ENCODE measurements at places on chromosomes 1 and 21.

GRCh38 chr1:51535006-51535592 lies 16.0 kb upstream of the EPS15 start:
- peak; percentile 26 for DNase-seq

DNA sequence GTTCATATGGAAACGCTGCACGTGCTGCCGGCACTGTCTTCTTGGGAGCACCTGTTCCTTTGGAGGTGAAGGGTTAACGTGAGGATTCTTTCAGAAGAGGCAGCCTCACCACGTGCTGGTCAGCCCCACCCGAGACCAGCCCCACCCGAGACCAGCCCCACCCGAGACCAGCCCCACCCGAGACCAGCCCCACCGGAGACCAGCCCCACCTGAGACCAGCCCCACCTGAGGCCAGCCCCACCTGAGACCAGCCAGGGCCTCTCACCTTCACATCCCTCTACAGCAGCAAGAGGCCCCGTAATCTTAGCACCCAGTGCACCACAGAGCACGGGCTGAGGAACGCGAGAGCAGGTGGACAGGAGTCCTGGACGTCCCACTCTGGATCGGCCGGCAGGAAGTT lies 18.0 kb downstream of the PRDM16 start:
- DNase-seq = no peak

DNA sequence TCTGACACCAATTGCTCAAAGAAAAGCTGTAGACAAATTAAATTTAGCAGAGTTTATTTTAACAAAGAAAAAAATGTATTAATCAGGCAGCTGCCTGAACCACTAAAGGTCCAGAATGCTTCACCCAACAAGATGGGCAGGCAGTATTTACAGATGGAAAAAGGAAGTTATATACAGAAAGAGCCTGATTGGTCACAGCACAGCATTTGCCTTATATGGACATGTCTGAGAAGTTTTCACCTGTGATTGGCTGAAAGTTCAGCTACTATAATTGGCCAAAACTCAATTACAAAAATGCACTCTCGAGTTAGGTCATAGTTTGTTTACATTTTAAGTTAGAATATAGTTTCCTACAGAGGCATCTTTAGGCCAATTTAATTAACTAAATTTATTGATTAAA lies 15.1 kb upstream of the FMO1 start:
- no peak for DNase-seq

DNA sequence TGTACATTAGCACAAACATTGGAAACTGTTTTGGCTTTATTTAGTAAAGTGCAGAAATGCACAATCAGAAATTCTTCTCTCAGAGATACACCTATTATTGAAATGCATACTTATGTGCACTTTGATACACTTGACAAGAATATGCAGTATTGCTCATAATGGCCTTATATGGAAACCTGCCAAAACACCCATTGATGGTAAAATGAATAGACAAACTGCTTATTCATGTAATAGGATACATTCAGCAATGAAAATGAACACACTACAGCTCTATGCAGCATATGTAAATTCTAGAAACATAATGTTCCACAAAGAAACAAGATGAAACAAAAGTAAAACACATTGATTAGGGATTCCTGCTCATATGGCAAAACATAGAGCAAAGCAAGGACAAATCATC lies 223.9 kb downstream of the S1PR1 start:
- DNase-seq = no peak

DNA sequence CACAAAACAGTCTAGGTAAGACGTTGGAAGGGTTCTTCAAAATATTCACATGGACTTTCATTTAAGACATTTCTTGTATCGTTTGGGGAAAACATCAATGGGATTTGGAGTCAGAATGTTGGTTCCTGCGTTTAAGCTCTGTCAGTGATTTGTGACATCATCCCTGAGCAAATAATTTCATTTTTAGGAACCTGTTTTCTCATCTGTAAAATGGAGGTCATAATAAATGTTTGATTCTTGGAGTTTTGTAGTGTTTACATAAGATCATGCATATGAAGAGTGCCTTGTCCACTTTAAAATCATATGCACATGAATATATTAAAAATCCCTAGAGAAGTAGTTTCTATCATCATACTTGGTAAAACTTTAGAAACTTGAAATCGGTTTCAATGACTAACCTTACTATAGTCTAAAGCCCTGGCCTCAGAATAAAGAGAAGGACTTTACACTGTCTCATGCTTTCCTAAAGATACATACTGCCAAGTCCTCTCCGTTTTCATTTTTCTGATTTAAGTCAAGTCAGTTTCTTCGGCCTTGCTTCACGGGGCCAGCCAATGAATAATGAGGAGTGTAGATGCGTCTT lies 178.4 kb downstream of the ADSS2 start:
- no peak for DNase-seq

DNA sequence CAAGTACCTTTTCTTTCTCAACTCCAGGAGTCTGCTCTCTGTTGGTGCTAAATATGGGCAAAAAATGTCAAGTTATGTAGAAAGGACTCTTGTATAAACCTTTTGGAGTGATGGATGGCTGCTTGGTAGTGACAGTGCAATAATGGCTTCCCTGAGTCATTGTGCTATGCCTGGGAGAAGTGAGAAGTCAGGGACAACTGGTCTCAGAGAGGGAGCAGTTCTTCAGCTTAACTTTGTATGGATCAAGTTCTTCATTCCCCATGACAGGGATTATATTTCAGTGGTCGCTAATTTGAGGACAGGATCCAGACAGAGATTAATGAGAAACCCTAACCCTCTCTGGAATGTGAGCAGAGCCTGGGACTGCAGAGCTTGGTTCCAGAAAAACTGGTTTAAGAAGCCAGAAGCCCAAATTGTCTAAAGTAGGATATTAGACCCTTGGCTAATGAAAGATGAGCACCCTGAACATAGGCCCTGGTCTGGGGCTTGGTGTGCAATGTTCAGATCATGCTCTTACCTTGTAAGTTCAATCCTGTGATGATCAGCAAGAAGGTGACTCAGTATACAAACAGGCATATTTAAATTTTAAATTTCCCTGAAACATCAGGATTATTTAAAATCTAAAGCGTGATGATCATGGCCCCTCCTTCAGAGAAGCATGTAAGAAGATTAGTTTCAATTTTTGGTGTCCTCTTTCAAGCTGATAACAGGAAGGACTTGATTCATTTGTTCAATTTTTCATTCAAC lies 50.9 kb downstream of the NTMT2 start:
- DNase-seq = no peak

DNA sequence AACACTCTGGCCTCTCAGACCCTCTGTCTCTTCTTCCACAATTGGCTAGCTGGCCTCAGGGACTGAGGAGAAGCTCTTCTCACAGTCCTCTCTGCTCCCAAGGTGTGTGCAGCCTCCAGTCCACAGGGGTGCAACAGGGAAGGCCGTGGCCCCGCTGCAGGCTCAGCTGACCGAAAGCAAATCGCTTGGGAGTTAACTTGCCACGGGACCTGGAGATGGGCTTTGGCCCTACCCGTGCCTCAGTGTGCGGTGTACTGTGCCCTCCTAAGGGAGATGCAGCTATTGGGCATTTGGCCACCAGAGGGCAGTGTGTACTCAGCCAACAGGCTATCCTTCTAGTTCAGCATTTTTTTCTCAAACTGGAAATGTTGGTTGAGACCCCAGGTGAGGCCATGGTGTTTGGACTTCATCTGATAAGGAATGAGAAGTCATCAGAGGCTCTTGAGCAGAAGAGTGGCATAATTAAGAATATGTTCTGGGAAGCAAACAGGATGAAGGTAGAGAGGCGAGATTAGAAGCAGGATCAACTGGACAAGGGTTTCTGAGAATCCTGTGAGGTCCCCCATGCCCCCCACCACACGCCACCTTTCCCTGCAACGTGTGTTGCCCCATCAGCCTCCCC lies 42.5 kb upstream of the TMEM125 start:
- DNase-seq = peak; percentile 38

- DNase-seq = no peak
Observed at GRCh38 chr21:46119144-46119636, 21.3 kb downstream of the COL6A2 start.

DNA sequence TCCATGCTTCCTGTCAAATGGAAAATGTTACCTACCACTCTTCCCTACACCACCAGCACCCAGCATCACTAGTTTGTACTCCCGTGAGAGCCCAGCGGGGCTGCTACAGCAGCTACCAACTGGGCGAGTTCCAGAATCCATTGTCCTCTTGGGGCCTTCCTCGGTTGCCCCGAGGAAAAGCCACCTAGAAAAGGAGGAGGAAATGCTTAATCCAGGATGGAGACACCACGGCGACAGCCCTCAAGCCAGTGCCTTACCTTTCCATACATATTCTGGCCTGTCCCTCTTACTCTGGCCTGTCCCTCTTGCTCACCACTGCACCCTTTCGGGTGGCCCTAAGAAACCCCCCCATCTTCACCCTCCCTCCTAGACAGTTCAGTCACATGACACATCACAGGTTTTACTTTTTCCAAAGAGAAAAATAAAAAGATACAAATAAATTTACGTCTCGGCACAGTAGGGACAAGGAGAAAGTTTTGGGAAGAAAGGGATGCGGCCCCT lies 478 bp downstream of the RIT1 start:
- peak; percentile 9 for DNase-seq

- no peak for DNase-seq
Observed at GRCh38 chr1:111813440-111814304, 58.0 kb downstream of the DDX20 start.

- peak; percentile 97 for DNase-seq
Observed at GRCh38 chr21:31945546-31945945, 72.7 kb downstream of the HUNK start.

GRCh38 chr21:15390049-15390448 lies 325.2 kb upstream of the NRIP1 start:
- DNase-seq = no peak

GRCh38 chr1:21762022-21762404 lies 20.9 kb downstream of the USP48 start:
- no peak for DNase-seq

DNA sequence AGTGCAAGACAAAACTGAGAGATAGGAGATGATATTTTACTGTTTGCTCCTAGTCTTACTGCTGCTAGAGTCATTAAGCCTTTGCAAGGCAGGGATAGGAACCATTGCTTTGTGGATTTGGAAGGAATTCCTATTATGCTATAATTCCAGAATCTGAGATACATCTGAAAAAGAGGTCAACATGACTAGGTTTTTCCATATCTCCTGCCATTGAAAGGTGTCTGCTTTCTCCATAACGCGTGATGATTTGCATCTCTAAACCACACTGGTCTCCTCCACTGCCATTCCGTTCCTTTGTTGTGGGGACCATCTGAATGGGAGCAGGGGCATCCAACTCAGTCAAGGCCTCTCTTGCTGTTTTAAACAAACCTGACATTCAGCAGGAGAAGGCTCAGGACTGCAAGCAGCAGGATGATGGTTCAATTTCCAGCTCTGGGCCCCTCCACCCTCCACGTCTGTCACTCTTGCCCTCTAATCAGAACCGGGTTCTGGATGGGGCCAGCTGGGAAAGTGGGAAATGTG lies 45.2 kb downstream of the PLPP3 start:
- DNase-seq = no peak

GRCh38 chr1:197440715-197441114 lies 172.7 kb downstream of the CRB1 start:
- DNase-seq = no peak

- DNase-seq = no peak
Observed at GRCh38 chr1:66434096-66434495, 99.9 kb upstream of the SGIP1 start.

- no peak for DNase-seq
Observed at GRCh38 chr21:17848228-17848627, 29.1 kb upstream of the C21orf91 start.

GRCh38 chr1:65036570-65037051 lies 70.3 kb upstream of the JAK1 start:
- no peak for DNase-seq

GRCh38 chr1:83693427-83694126 lies 305.4 kb downstream of the TTLL7 start:
- DNase-seq = peak; percentile 14

GRCh38 chr1:1554926-1555915 lies 14.8 kb upstream of the TMEM240 start:
- DNase-seq = no peak

GRCh38 chr1:9442278-9442846 lies 96.9 kb upstream of the SLC25A33 start:
- no peak for DNase-seq

DNA sequence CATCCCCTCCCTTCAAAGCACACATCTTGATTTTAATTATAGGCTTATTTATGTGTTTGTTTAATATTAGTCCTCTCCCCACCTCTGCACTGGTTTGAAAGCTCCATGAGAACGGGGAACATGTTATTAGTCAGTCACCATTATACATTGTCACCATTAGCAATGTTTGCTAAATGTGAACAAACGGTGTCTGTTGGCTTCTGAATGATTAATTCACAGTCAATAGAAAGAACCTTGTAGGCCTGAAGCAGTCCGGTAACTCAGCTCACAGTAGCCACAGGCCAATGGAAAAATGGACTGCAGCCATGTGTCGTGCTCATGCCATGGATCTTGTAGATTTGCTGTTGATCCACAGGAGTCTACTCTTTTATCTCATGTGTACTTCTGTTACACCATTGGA lies 49.7 kb upstream of the NHLH2 start:
- no peak for DNase-seq

- DNase-seq = peak; percentile 42
Observed at GRCh38 chr1:2311184-2312032, 79.9 kb downstream of the MORN1 start.

DNA sequence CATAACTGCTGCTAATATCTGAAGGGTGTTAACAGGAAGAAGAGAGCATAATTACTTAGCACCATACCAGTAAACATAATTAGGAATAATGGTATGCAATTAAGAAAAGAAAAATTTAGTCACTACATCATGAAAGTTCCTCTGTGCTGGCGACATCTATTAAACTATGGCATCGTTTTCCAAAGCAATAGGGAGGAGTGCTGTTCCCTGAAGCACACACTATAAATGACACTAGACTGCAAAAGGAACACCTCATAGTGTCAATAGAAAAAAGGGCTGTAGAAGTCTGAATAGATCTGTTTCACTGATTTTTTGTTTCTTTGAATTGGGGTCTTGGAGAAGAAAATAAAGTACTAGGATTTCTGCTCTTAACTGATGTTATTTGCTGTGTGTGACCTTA lies 773.6 kb upstream of the B3GALT2 start:
- DNase-seq = no peak

DNA sequence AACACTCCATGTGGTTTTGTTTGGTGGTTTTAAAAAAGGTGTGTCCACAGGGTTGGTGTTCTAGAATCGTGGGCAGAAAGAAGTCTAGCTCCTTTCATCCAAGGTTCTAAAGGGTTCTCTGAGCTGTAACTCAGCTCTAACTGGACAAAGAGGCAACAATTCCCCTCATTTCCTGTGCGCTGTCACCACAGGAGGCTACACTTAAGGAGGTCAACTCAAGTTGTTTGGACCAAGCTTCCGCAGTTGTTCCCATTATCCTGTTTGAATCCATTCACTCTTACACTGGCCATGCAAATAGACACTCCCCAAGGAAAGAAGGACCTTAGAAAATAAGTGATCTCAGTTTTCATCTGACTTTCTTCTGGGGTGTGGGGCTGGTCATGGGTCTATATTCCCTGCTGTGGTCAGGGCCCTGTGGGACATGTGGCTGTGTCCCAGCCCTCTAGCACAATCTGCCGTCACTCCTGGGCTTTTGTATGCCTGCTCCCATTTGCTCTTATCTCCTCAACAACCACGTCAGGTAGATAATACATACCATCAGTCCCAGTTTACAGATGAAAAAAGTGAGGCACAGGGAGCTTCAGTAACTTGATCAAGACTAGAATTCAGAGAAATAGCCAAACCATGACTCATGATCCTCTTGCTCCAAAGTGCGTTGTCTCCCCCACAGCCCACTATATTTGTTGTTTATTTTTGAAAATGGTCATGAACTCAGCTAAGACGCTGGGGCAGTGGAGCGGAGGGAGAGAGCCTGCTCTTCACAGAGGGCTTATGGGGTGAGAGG lies 103.6 kb downstream of the RHOU start:
- no peak for DNase-seq

- DNase-seq = peak; percentile 54
Observed at GRCh38 chr1:21338573-21339355, 48.5 kb upstream of the ECE1 start.
